ENCODE measurements at places on chromosomes 12 and 14. TPM values are rescaled to one million over a fixed set of nuclear protein-coding genes. Genes with fewer than 3 reads are reported as not detected.
A peak's percentile ranks its signal among the peaks of the same experiment; 100 is the strongest.

Gene DPPA3
- total RNA-seq, result 0.25 TPM

Gene NYNRIN
- 15.5 TPM for total RNA-seq

GRCh38 chr14:74302152-74302628 is 544 bp downstream of the ABCD4 start:
- H3K27me3 ChIP-seq, result no peaks in the 10 kb centered on the region
- peak overlapping the region; percentile 75 for H3K4me3 ChIP-seq
- no peaks in the 10 kb centered on the region for H3K36me3 ChIP-seq
- H3K4me1 ChIP-seq, result peaks cover 18% of the 10 kb centered on the region
- peak; percentile 43 for DNase-seq
- peak overlapping the region; percentile 74 for H3K27ac ChIP-seq

DNA sequence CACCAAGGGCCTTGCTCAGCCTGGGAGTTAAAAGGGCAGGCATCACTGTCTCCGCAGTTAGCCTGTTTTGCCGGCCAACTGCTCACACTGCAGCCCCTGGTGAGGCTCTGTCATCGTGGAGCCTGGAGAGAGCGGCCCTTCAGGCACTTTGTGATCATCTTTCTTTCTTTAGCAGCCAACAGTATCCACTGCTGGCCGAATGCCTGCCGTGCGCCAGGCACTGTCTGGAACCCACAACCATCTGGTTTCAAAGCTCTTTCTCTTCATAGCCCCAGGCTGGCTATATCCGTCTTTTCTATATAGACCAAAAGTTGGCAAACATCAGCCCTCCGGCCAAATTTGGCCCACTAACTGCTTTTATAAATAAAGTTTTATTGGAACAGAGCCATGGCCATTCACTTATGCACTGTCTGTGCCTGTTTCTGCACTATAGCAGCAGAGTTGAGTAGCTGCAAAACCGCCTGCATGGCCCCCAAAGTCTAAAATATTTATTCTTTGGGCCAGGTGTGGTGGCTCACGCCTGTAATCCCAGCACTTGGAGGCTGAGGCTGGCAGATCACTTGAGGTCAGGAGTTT is 29.5 kb downstream of the SLC8B1 start:
- H3K36me3 ChIP-seq, result no peaks in the 10 kb centered on the region
- H3K4me3 ChIP-seq, result no peak overlapping the region
- no peak for DNase-seq
- H3K4me1 ChIP-seq, result peaks cover 21% of the 10 kb centered on the region

GRCh38 chr12:65560286-65560685 is 264.0 kb upstream of the HMGA2 start:
- no peaks in the 10 kb centered on the region for H3K4me1 ChIP-seq
- no peak for DNase-seq
- H3K27me3 ChIP-seq, result no peaks in the 10 kb centered on the region
- H3K27ac ChIP-seq, result no peak overlapping the region

Measured in neural progenitor cell (in vitro differentiated cells).